ENCODE measurements at places on chromosomes 3 and 15. TPM values are rescaled to one million over a fixed set of nuclear protein-coding genes. Genes with fewer than 3 reads are reported as not detected.

GRCh38 chr3:152230370-152230769, 38.4 kb upstream of the MBNL1 start:
- no peak for DNase-seq

DNA sequence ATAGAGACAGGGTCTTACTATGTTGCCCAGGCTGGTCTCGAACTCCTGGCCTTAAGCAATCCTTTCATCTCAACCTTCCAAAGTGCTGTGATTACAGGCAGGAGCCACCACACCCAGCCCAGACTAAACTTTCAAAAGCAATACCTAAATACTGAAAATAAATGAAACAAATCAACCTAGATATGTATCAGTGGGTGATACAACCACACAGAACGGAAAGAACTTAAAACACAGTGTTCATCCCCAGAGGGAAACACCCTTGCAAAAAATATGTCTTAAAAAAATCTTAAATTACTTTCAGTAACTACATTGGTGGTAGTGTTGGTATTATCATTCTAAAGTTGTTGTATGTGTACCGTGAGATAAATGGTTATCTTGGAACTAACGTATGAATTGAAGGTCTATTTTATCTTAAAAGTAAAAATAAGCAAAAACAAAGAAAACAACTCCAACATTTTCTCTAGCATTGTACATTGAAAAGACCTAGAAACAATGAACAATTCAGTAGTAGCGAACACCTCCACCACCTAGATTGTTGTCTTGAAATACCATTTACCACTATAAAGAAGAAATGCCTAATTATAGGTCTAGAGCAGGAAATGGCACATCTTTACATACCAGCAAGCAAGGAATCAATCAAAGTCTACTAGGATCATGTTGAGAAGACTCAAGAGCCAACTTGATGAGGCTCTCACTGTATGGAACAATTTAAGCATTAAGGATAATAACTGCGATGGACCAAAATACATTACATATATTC, 24.7 kb downstream of the SLTM start:
- DNase-seq: no peak

DNA sequence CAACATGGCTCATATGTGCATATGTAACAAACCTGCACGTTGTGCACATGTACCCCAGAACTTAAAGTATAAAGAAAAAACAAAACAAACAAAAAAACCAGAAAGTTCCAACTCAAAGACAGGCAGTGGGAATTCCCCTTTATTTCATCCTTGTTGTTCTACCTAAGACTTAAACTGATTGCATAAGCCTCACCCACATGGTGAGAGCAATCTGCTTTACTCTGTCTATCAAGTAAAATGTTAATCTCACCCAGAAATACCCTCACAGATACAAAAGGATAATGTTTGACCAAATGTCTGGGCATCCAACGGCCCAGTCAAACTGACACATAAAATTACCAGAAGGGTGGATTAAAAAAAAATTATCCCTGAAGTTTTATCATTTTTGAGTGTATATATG, 190.9 kb upstream of the PLSCR5 start:
- DNase-seq: no peak

GRCh38 chr3:104040896-104041295, 1325.8 kb upstream of the ALCAM start:
- no peak for DNase-seq

DNA sequence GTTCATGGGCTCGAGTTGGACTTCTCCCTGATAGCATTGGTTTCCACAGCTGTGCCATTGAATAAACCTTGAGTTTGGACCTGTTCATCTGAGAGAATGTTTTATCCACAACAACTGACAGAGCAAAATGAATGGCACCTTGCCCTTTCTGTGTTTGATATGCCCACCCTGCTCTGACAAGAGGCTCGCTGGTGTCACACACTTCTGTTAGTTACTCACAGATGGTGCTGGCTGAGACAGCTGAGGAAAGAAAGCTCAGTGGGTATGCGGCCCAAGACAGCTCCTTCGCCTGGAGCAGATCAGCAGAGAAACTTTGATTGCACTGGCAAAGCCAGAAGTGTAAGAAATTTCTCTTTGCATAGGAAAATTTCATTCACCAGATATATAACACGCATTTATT, 2.5 kb upstream of the CAPN3 start:
- DNase-seq: no peak

DNA sequence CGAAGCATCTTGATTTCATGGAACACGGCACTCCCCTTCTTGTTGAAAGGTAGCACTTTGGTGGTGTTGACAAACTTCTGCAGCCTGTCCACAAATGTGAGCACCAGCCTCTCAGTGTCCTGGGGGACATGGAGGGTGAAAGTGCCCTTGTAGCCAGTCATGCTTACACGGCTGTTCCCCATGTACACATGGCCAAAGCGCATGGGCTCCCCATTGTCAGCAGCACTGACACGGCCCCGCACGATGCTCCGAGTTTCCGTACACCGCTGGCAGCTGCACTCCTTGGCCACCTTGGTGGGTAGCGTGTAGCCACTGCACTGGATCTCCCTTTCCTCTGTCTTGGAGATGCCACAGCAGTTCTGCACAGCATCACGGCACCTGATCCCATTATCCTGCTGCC, 12.7 kb downstream of the CILP start:
- DNase-seq: no peak

DNA sequence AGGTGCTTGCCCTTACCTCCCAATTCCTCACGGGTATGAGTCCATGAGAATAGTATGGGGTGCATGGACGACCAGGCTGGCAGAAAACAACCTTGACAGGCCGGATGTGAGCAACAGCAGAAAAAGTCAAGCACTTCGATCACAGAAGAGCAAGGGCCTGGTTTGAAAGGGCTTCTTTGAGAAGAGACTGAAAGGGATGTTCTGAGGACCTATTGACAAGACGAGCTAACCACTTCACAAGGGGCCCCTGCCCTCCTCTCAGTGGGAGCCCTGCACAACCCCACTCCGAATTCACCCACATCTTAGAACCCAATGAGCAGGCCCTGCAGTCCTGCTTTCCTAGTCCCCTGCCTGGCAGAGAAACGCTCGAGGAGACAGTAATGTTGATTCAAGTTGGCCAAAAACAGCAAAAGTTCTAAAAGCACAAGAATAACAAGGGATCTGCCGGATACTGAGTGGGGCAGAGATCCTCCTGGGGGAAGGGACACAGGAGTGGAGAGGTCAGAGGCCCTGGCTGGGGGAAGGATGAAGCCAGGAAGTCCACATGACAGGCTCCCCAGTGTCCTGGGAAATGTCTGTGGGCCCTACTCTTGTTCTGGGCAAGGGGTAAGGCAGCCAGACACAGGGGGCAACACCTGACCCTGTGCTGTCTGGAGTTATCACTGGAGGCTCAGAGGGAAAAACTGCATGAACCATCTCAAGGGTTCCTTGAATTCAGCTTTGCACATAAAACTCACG, 14.8 kb upstream of the CX3CR1 start:
- DNase-seq: no peak

DNA sequence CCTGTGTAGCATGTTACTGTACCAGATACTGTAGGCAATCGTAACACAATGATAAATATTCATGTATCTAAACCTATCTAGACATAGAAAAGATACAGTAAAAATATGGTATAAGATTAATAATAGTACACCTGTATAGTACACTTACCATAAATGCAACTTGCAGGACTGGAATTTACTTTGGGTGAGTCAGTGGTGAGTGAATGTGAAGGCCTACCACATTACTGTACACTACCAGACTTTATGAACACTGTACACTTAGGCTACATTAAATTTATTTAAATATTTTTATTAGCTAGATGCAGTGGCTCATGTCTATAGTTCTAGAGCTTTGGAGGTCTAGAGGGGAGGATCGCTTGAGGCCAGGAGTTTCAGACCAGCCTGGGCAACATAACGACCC, 186.6 kb upstream of the ROPN1 start:
- DNase-seq: no peak

- no peak for DNase-seq
These were observed 152.2 kb downstream of the NR2E3 start for GRCh38 chr15:71962537-71962936.

GRCh38 chr3:14602804-14603644, 48.5 kb upstream of the CCDC174 start:
- DNase-seq: no peak

- peak; percentile 12 for DNase-seq
These were observed 17.1 kb upstream of the IGDCC3 start for GRCh38 chr15:65394936-65395335.

GRCh38 chr3:122668930-122669730, 11.5 kb upstream of the PARP14 start:
- DNase-seq: no peak

GRCh38 chr3:70743754-70744153, 431.3 kb upstream of the MDFIC2 start:
- DNase-seq: no peak

DNA sequence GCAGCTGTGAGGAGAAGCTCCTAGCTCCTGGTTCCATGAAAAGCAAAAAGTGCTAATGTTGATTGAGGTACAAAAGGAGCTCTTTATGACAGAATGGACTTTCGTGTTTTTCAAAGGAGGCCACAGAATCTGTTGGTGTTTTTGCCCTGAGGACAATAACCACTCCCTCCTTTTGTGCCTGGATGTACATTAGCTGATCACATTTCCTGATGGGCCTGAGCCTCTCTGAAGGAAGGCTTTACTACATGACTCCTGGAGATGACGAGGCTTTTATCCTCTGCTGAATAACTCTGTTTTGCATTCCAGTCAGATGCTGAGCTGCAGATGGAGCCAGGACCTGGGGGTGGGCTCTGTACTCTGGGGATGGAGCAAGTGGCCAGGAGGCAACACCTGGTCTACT, 301.9 kb downstream of the CACNA2D3 start:
- no peak for DNase-seq

DNA sequence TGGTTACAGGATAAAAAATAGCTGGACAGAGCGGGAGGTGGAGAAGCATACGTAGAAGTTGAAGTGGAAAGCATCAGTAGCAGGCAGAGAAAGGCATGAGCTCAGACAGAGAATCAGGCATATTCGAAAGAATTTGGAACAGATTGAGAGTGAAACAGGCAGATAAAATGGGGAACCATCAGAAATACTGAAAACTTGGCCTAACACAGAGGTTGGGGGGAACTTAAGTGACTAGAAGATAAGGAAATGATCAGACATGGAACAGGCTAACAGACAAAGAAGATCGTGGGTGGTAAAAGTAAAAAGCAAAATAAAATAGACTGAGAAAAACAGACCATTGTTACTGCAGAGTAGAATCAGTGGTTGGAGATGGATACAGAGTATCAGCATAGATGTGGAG, 32.9 kb downstream of the GTF2E1 start:
- no peak for DNase-seq

GRCh38 chr15:68126396-68126795, 72.3 kb downstream of the PIAS1 start:
- no peak for DNase-seq

- no peak for DNase-seq
These were observed 9.3 kb downstream of the STRA6 start for GRCh38 chr15:74193299-74193718.

DNA sequence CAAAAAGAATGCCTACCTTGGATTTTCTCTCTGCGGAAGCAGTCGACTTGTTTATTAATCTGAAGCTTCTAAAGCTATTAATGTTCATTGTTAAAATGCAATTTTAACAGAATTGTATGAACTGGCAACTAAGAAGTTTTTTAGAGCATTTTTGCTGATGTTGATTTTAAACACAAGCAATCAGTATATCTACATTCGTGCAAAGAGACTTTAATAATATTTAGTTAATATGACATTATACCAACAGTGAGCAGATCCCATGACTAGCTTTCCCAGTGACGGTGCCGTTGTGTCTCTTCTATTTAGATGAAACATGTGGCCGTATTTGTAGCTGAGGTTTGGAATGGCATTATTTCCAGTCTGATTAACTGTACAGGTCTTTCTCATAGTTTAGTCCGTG, 88.0 kb downstream of the PEX5L start:
- DNase-seq: no peak

- DNase-seq: no peak
These were observed 132.4 kb upstream of the LPP start for GRCh38 chr3:188021502-188022040.

GRCh38 chr15:84638103-84638502, 16.0 kb downstream of the WDR73 start:
- DNase-seq: no peak

The NR1I2 gene
- 0.20 TPM for polyA plus RNA-seq

The KIF15 gene
- polyA plus RNA-seq: 0.92 TPM

The MESD gene
- polyA plus RNA-seq: 11.2 TPM

The ARPC4 gene
- 98.4 TPM for polyA plus RNA-seq

The GLDN gene
- polyA plus RNA-seq: 3.0 TPM

The SNURF gene
- polyA plus RNA-seq: 8.9 TPM

The TMEM158 gene
- polyA plus RNA-seq: not detected

The LRRN1 gene
- polyA plus RNA-seq: 0.31 TPM

All from aorta (tissue), 5 donors.